Cardiac fibroblast (primary cell): ENCODE measurements at places on chromosomes 5 and 9.
A peak's percentile ranks its signal among the peaks of the same experiment; 100 is the strongest.

DNA sequence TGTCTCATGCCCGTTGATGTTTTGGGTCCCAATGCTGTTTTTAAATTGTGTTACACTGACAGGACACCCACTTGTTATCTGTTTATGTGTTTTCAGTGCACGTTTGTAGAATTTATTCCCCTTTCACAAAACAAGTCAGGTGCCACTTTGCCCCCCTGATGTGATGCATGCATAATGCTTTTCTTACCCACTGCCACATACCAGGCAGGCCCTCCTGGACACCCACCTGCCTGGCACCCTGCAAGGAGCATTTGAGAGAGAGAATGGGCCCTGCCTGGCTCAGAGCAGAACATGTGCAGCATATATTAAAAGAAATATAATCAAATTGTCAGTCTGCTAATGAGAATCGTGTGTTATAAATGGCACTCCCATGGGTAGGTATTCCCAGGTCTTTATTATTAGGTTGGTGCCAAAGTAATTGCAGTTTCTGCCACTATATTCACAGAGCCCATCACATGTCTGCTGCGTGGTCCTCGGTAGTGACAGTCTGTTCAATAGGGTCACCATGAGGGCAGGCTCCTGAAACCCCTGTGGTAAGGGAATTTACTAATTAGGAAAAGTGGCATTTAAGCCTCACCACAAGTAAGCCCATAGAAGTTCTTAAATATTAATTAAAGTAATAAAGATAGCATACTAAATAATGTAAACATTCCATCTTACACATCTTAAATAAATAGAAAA is 52.2 kb upstream of the CKMT2 start:
- no peak for DNase-seq

DNA sequence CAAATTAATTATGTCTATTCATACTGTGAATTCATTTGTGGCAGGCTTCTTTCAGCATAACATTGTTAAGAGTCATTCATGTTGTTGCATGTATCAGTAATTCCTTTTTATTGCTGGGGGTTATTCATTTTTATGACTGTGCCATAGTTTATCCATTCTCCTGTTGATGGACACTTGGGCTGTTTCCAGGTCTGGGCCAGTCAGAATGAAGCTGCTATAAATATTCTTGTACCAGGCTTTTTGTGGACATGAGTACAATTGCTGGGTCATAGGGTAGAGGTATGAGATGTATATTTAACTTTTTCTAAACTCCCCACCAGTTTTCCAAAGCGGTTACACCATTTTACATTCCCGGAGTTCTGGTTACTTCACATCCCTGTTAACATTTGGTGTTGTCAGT is 13.6 kb downstream of the PRPF4 start:
- DNase-seq = no peak

DNA sequence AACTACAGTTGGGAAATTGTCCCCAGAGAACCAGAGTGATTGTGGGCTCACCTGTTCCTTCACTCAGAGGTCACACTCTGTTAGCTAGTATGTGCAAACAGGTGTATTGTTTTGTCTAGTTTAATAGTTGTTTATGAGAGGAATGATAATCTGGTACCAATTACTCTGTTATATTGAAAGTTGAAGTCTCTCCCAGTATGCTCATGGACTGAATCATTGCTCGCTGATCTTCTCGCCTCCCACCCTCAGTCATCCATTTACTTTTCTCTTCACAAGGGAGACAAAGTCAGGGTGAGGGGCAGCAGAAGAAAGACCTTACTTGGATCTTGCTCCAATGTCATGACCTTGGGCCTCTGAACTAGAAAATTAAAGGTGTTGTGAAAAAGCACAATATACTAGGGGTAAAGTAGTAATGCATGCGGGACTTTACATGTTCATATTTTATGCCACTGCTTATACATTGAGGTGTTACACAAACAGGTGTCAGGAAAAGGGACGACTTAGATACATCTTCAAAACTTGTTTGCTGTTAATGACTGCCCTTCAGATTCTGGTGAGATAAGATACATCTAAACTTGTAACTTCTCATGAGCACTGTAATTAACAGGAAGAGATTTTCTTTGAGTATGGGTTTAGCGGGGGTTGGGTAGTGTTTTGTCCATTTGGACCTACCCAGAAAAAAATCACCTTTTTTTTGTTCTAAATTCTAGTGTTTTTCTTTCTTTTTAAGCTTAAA is 36.9 kb downstream of the LNPEP start:
- DNase-seq = no peak

DNA sequence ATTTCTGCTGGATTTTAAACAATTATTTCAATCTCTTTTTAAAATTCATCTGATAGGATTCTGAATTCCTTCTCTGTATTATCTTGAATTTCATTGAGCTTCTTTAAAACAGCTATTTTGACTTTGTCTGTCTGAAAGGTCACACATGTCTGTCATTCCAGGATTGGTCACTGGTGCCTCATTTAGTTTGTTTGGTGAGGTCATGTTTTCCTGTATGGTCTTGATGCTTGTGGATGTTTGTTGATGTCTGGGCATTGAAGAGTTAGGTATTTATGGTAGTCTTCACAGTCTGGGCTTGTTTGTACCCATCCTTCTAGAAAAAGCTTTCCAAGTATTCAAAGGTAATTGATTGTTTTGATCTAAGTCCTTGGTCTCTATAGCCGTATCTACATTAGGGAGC is 39.1 kb downstream of the DENND4C start:
- DNase-seq = peak; percentile 11

DNA sequence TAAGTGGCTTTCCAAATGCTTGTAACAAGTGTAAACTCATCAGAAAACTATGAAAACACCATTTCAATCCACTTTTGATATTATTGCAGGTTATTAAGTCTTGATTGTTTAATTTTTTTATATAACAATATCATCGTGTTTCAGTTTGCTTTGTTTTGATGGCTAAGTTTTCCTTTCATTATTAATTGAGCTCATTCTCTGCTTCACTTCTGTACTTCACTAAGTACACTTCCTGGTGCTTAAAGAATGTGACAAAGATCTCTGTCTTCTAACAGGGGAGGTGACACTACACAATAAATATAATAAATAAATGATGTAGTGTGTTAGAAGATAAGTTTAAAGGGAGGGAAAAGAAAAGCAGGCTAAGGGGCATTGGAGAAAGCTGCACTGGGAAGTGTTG is 13.0 kb upstream of the RAD23B start:
- DNase-seq = no peak

DNA sequence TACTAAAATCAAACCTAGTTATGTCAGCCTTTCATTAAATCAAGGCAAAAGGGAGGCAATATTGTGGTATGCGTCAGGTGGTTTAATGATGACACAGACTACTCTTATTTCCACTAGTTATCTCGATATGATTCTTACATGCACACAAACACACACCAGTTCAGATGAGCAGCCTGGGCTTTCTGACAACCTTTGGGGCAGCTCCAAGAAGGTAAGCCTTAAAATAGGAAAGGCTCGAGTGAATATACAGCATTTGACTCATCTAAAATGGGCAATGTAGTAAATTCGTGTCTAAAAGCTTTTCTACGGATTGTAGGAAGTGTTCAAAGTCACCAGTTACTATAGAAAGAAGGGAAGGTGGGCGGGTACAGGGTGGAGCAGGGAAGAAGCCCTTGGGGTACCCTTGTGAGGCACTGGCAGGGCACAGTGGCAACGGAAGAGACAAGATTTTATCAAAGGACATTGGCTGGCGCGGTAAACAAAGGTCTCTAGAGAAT is 1.9 kb downstream of the ANKH start:
- no peak for DNase-seq

DNA sequence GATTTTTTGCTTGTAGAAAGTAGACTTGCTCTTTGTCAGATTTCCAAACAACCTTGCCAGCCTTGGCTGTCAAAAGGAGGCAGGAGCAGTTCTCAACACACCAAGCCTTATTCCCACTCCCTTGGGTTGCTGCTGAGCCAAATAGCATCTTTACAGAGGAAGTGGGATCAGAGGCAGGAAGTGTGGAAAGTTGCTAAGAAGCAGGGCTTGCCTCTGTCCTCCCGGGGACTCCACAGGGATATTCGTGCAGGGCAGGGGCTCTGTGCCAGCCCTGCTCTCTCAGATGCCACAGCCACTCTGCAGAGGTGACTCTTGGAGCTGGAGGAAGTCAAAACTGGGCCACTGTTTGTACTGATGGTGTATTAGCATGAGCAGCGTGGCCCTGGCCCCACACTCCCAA is 24.3 kb downstream of the PTPDC1 start:
- peak; percentile 85 for DNase-seq

DNA sequence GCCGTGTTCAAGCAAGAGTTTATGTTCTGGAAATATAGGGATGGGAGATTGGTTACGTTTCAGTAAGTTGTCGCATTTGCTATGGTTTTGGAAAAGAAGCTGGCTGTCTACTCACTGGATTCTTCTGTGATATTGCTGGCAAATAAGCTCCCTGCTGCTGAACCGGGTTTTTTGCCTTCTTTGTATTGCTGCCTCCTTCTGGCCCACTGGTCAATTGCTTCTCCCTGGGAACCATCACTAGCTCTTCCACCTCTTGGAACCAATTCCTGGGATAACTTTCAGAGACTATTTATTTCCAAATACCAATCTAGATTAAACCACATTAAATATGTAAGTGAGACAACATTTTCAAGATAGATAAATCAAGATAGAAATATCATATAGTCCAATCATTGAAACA is 43.0 kb downstream of the NUDT12 start:
- peak; percentile 26 for DNase-seq

DNA sequence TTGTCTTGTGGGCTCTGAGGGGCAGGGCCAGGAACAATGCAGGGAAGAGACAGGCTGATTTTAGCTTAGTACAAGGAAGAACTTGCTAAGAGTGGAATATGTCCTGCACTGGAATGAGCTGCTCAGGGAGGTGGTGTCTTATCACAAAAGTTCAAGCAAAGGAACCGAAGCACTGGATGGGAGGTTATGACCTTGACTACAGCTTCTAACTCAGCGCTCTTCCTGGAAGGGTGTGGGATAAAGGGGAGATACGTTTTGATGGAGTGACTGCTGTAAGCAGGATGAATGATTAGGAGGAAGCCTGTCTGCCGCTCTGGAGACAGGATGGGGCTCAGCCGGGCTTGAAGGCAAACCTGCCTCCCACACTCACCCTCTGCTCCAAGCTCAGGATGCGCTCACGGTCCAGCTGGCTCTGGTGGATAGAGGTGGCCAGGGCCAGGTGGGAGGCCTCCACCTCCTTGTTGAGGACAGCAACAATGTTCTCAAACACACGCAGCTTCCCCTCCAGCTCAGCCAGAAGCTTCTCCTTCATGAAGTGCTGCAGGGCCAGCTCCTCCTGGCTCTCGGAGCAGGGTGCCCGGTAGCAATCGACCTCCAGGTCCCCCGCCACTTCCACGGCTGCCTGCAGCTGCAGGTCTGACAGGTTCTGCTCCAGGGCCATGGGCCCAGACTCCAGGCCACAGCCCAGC is 13.5 kb downstream of the TRAF1 start:
- DNase-seq = no peak

GRCh38 chr9:95092262-95093072 is 225.0 kb downstream of the FANCC start:
- peak; percentile 68 for DNase-seq

DNA sequence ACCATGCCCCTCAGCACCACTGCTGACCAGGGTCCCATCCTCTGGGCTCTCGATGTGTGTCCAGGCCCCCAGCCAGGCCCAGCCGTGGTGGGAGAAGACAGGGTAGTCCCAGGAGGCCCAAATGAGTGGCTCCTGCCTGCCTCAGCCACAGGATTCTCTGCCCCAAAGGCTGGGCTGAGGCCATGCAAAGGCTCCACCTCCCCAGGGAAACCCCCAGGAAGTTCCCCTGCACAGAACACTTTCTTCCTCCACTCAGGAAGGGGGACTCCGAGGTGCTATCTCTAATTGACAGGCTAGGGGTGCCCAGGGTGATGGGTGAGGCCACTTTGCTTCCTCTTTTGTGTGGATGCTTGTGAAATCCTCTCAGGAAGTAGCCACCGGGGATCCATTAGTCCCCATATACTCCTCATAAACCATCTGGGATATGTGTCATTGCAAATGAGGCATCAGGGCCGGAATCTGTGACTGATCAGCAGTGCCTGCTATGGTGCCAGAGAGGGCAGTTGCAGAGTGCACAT is 23.1 kb upstream of the TDRD7 start:
- DNase-seq = no peak

DNA sequence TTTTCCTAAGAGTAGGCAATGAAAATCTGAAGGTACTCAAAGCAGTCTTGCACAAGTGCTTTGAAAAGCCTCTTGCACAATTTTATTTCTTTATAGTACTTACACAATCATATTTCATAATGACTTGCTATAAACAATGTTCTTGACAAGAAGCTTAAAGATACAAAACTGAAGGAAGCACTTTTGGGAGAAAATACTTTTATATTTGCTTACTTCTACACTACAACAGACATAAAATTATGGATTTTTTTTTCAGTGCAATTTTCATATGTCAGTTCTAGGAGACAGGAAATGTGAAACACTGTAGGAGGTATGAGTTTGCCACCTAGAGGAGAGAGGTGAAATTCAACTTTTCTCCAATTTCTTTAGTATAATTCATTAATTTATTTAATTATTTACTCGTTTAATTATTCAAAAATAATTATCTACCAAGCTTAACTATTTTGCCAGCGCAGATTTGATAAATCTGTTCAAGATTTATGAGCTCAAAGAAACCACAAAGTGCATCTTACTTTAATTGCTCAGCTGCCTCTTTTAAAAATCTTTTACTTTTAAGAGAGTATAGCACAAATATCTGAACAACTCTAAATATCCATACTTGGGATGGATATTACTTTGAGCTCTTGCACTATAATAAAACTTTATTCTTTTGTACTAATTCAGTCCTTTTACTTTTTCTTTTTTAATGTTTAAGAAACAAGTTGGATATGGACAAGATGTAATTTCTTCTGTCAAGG is 29.0 kb upstream of the CDKN2B start:
- DNase-seq = peak; percentile 60

- peak; percentile 95 for DNase-seq
Observed at GRCh38 chr5:159047086-159047485, 52.6 kb downstream of the EBF1 start.

DNA sequence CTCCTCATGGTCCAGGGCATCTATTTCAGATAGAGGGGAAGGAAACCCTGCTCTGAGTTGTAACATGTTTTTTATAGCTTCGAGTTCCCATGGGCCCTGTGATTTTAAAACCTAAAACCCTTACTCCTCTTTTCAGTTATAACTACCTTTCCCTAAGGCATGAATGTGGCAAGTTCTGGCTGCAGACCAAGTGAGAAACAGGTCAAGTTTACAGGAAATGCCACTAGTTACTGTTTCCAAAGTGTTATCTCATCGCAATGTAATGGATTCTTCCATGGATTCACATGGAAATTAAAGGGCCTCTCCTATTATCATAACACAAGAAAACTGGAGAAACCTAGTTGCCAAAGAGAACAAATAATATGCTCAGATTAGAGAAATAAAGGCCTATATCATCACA is 574.5 kb upstream of the GRAMD2B start:
- no peak for DNase-seq
